Fibroblast of skin of left biceps (primary cell): ENCODE measurements at places on chromosomes 5 and 9.

GRCh38 chr5:87307796-87308423 lies 40.2 kb downstream of the RASA1 start:
- DNase-seq: no peak

GRCh38 chr5:42518595-42519221 lies 95.5 kb downstream of the GHR start:
- no peak for DNase-seq

DNA sequence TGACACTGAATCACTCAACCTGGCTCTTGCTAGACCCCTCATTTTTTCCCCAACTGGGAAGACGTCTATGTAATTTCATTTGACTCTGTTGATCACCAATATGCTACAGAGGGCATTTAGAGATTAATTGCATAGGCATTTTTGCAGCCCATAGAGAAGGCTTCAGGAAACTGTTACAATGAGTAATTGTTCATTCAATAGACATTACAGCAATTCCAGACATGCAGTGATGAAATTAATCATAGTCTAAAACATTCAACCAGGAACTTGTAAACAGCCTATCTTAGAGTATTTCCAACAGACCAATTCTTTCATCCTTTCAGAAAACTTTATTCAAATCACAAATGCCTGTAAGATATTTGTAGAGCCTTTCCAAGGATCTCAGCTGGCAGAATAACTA lies 122.3 kb downstream of the MARCHF11 start:
- DNase-seq: peak; percentile 17

GRCh38 chr5:125683669-125684068 lies 739.5 kb upstream of the GRAMD2B start:
- DNase-seq: no peak

DNA sequence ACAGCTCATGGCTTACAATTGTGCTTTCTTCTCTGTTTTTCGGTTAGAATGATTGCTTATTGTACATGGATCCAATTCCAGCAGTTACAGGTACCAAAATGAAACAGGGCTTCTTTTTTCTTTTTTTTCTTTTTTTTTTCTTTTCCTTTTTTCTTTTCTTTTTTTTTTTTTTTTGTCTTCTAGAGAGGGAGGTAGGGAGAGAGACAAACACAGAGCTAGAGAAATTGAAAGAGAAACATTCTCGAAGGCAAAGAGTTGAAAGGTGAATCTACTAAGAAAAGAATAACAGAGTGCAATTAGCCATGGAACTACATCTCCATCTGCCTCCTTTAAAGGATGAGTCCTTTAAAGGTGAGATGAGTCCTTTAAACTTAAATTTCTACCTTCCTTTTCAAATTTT lies 1.0 kb upstream of the EDIL3 start:
- DNase-seq: no peak

- no peak for DNase-seq
Measured at GRCh38 chr5:138230981-138231589, 18.0 kb upstream of the CDC23 start.

- no peak for DNase-seq
Measured at GRCh38 chr5:3340471-3340870, 255.2 kb upstream of the IRX1 start.

- no peak for DNase-seq
Measured at GRCh38 chr9:134420281-134420845, 94.1 kb downstream of the RXRA start.

DNA sequence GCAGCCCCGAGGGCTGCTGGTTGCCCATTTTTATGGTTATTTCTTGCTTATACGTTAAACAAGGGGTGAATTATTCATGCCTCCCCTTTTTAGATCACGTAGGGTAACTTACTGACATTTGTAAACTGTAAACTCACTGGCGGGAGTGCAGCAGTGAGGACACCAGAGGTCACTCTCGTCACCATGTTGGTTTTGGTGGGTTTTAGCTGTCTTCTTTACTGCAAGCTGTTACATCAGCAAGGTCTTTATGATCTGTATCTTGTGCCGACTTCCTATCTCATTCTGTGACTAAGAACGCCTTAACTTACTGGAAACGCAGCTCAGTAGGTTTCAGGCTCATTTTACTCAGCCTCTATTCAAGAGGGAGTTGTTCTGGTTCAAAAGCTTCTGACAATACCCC lies 155.0 kb upstream of the PRDM9 start:
- no peak for DNase-seq

DNA sequence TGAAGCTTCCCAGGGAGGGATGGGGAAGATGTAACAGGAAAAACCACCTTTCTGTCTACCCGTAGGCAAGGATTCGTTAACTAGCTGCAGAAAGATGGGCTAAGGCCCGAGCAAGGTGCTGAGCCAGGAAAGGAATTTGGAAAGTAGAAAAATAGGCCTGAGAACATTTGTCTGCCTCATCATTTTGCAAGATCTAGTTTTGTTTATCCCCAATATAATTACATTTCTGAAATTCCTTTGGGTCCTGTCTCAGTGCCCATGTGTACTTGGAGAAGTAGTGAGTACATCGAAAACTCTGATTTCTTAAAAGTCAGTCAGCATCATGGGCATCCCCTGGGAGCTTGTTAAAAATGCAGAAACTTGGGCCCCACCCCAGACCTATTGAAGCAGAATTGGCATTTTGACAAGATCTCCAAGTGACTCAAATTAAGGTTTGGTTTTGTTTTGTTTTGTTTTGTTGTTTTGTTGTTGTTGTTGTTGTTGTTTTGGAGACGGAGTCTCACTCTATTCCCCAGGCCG lies 52.1 kb upstream of the CEMIP2 start:
- no peak for DNase-seq

DNA sequence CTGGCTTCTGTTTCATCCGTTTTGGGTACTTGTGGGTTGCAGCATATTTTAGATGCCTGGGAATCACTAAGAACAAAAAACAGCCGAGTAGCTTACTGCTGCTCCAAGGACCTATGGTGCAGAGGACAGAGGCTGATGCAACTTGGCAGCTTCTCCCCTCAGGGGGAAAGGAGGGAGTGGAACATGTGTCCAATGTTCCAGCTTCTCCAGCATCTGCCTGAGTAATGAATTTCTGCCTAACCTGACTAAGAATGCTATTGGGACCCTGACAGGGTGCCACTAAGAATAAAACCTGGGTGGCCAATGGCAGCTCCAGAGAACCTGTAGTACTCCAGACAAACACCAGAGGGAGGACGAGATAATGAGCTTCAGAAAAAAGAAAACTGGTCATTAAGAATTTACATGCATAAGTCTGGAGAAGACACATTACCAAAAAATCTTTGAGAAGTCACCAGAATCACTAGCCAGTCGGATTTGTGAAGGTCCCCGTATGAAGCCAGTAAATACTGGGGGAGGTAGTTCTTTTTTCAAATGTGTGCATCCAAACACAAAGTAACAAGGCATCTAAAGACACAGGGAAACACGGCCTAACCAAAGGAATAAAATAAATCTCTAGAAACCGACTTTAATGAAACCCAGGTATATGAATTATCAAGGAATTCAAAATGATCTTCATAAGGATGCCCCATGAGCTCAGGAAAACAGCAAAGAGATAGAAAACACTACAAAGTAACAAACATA lies 293.5 kb downstream of the HINT1 start:
- peak; percentile 82 for DNase-seq

GRCh38 chr9:120362446-120362845 lies 217.5 kb downstream of the CDK5RAP2 start:
- DNase-seq: no peak

DNA sequence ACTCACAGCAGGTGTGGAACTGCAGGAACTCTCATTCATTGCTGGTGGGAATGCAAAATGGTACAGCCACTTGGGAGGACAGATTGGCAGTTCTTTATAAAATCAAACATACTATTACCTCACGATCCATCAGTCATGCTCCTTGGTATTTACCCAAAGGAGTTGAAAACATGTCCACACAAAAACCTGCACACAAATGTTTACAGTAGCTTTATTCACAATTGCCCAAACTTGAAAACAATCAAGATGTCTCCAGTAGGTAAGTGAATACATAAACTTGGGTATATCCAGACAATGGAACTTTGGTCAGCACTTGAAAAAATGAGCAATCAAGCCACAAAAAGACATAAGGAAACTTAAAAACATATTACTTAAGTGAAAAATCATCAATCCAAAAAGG lies 215.5 kb downstream of the IRX1 start:
- no peak for DNase-seq

DNA sequence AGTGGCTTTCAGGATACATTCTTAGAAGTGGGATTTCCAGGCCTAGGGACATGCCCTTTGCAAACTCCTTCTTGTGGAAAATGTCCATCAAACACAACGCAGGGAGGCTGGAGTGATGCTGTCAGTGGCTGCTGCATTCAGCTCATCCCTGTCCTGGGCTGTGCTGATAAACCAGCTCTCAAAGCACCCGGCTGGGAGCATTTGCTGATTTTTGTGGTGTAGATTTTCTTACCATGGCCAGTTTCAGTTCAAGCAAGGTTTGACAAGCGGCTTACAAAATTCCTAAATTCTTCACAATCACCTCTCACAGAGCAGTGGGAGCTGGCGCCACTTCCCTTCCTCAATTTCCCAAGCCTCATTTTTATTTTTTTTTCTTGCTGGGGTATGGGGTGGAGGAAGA lies 28.2 kb downstream of the FAM163B start:
- DNase-seq: no peak

DNA sequence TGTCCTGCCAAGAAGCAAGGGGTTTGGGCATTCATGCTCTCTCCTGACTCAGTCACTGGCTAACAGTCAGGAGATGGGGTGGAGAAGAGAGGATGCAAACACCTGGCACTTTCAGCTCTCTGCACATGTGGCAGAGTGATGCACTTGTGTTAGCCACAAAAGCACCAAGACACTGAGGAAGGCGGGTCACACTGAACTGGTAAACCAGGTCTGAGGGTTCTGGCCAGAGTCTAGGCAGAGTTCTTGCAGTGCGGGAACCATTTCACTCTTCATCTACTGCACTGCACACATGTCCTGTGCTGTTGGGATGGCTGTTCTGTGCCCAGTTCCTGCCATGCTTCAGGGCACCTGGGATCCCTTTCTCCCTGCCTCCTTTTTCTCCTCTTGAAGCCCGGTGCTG lies 157.1 kb upstream of the GDNF start:
- no peak for DNase-seq

- no peak for DNase-seq
Measured at GRCh38 chr9:16656432-16657169, 213.9 kb downstream of the BNC2 start.

DNA sequence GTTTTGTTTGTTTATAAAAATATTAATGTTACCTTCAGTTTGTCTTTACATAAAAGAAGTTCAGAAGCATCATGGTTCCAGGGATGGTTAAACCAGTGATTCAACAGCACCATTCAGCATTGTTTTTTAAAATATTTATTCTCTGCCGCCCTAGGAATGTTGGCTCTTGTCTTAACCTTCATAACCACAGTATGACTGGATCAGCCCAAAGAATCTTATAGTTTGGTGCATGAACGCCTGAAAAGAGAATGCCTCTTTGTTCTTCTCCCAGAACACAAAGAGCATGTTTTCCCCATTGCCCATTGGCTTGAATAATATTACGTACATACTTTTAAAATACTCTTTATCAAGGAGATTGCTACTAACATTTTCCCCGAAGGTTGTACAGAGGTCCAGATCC lies 413.4 kb downstream of the ANXA1 start:
- no peak for DNase-seq

- no peak for DNase-seq
Measured at GRCh38 chr5:159444441-159445082, 114.3 kb upstream of the IL12B start.

GRCh38 chr5:76386360-76386759 lies 16.7 kb upstream of the IQGAP2 start:
- no peak for DNase-seq

- no peak for DNase-seq
Measured at GRCh38 chr5:142507531-142508372, 178.1 kb downstream of the FGF1 start.

GRCh38 chr5:112794410-112794809 lies 56.7 kb downstream of the APC start:
- DNase-seq: no peak

GRCh38 chr5:11044581-11044980 lies 283.5 kb upstream of the DAP start:
- no peak for DNase-seq

DNA sequence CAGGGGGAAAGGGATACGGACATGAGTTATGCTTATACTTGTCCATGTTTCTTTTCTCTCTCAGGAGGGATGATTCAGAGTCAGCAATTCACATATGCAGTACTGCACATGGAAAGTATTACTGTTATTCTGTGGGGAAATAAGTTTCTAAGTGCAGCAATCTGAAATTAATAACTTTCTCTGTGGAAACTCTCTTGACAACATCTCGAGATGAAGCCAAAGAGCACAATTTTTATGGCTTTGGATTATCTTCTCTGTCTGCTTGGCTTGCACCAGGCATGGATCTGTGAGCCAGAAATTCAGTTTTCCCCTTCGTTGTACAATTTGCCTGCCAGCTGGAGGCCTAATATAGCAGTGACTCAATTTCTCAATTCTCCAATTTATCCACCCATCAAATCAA lies 2.5 kb upstream of the NDFIP1 start:
- DNase-seq: peak; percentile 65

- no peak for DNase-seq
Measured at GRCh38 chr5:9423571-9423970, 122.3 kb downstream of the SEMA5A start.

DNA sequence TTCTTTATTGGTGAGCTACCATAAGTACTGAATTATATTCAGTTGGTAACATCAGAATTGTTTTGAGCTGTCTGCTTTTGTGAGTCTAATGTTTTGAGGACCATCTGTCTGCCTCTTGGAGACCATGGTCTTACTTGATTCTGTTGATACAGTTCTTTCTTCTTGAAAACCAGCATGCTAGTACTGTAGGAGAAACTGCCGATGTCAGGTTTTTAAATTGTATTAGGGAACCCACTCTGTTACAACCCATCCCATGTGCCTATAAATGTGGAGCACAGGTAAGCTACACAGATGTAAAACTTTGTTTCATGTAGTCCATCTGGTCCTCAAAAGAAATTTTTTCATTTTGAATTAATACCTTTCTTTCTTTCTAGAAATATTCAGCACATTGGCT lies 103.4 kb upstream of the DMRTA1 start:
- DNase-seq: no peak

DNA sequence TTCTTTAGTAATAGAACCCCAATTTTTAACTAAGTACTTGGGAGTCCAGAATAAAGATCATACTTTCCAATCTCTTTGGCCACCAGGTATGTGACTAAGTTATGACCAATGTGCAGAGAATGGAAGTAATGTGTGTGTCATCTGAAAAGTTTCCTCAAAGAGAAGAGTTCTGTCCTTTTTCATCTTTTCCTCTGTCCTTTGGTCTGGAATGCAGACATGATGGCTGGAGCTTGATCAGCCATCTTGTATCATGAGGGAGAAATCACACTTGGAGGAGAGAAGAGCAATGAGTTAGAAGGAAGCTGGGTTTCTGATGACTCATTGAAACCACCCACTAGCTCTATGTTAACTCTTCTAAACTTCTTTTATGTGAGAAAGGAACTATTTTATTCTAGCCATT lies 5.5 kb upstream of the CPEB4 start:
- DNase-seq: no peak

- no peak for DNase-seq
Measured at GRCh38 chr9:113309204-113309813, 6.1 kb upstream of the RNF183 start.

- no peak for DNase-seq
Measured at GRCh38 chr5:135905144-135905543, 9.5 kb upstream of the IL9 start.
